ENCODE measurements at places on chromosomes 12 and 14.
A peak's percentile ranks its signal among the peaks of the same experiment; 100 is the strongest.

DNA sequence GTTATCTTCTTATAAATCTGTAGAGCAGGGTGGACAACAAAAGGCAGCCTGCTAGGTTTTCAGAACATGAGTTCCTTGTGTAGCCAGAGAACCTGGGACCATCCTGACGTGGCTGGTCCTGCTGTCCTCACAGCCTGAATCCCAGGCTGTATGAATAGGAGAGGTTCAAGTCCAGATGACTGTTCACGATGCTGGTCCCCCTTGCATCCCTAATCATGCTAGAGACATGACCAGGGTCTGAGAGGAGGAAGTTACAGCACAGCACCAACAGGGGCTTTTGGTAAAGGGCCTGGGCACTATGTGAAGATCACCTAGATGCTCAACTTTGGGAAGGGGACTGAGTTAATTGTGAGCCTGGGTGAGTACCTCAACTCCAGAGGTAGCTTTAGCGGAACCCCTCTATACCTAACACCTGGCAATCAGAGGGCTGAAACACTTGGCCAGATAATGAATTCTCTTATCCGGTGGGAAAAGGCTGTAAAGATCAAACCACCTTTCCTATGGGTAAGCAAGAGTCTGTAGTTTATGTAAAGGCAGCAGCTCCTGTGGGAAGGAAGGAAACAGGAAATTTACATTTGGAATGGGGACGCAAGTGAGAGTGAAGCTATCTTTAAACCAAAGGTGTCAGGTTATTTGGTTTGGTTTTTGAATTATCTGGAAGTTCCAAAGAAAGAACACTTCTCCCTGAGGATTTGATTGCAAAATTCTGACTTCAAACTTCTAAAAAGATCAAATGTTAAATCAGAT is 112.8 kb downstream of the DAD1 start:
- no peak for DNase-seq

- no peak for DNase-seq
These were observed 22.1 kb downstream of the MTHFD1 start for GRCh38 chr14:64410084-64410774.

GRCh38 chr12:68624933-68625332 is 14.2 kb downstream of the RAP1B start:
- DNase-seq = no peak

- DNase-seq = no peak
These were observed 152.1 kb downstream of the ADGRD1 start for GRCh38 chr12:131105736-131106348.

GRCh38 chr12:132078190-132078589 is 65.9 kb downstream of the DDX51 start:
- peak; percentile 61 for DNase-seq

- DNase-seq = no peak
These were observed 4.3 kb downstream of the FRS2 start for GRCh38 chr12:69474456-69474855.

DNA sequence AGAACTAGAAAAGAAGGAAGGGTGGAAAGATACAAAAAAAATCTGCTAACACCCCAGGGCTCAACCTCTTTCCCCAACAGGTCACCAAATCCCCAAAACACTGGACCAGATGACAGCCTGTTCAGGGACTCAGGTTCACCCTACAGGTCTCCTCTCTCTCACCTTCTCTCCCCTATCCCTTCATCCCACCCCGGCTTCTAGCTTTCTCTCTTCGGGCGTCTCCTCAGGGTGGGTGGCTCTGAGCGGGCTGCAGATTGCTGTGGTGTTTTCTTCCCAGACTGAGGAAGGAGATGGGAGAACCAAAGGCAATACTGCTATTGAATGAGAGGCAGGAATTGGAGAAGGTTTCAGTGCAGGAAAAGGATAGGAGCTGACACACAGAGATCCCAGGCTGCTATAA is 39.3 kb downstream of the ANO2 start:
- no peak for DNase-seq

DNA sequence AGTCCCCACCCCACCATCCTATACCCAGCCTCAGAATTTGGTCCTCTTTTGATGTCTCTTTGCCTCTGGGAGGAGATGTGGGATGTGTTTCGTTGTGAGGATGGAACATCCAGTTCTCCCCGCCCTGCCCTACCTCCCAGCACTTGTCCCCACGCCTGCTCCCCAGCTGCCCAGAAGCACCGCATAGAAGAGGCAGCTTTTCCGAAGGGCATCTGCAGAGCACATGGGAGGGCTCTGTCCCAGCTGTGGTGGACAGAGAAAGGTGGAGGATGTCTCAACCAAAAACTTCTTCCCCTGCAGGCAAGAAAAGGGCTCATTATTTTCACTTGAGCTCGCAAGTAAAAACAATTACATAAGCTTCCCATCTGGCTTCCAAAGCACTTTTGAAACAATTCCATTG is 302.6 kb downstream of the PCNX1 start:
- no peak for DNase-seq

DNA sequence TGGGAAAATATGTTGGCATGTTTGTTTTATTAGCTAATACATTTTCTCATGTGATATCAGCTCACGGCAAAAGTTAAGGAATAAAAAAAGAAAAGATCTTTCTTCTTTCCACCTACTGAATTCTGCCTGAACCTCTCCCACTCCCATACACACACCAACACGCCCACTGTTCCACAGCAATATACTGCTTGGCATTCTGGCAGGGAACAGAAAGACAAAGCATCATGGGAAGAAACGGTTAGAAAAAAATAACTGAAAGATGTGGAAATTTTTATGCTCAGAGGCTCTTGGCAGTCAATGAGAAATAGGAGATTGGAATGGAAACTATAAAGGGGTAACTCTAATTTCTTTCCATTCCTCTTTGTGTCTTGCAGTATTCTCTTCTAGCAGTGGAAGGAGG is 268.5 kb downstream of the FOXG1 start:
- no peak for DNase-seq

- no peak for DNase-seq
These were observed at the start of gene ACRBP for GRCh38 chr12:6647083-6647604. ACRBP (minus strand) TSS chr12:6647432; CDS start chr12:6647366, 66 bp downstream.

Data from myocyte (in vitro differentiated cells).